Fibroblast of skin of left biceps (primary cell): ENCODE measurements at places on chromosomes 3 and 15.
A peak's percentile ranks its signal among the peaks of the same experiment; 100 is the strongest.

DNA sequence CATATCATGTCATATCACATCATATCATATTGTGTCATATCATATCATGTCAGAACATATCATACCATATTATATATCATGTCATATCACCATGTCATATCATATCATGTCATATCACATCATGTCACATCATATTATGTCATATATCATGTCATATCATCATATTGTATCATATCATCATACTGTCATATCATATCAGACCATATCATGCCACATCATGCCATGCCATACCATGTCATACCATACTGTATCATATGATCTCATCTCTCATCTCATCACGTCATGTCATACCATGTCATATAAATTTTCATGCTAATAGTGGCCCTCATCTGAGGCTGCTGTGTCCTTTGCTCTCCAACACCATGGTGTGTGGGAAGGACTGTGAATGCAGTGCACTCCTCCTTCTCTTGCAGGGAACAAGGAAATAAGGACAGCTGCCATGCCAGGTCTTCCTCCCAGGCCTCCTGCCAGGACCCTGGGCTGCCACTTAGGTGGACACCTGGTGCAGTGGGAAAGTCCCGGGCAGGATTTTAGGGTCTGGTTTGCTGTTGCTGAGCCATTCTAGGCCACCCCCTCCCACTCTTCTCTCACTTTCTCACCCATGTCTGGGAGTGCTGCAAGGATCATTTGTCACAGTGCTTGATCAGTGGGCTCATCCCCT is 72.4 kb upstream of the TRPM1 start:
- DNase-seq, result no peak

GRCh38 chr15:71632576-71633195 is 177.7 kb upstream of the NR2E3 start:
- DNase-seq, result no peak

GRCh38 chr3:15220056-15220455 is 14.0 kb downstream of the CAPN7 start:
- no peak for DNase-seq

- DNase-seq, result no peak
Observed at GRCh38 chr3:47713655-47714054, 68.0 kb downstream of the SMARCC1 start.

DNA sequence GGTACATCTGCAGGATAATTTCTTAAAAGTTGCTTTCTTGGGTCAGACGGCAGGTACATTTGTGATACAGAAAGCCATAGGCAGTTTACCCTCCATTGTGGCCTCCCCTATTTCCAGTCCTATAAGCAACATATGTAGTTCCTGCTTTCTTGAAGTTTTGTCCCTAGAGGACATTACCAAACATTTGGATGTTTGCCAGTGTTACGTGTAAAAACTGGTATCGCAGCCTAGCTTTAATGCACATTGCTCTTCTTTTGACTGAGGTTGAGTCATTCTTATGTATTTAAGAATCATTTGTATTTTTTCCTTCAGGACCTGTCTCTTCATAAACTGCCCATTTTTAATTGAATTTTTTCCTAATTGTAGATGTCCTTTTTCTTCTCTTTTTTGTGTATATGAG is 114.3 kb downstream of the DIPK2A start:
- DNase-seq, result peak; percentile 28

- DNase-seq, result no peak
Observed at GRCh38 chr15:86183596-86184491, 104.2 kb downstream of the AGBL1 start.

DNA sequence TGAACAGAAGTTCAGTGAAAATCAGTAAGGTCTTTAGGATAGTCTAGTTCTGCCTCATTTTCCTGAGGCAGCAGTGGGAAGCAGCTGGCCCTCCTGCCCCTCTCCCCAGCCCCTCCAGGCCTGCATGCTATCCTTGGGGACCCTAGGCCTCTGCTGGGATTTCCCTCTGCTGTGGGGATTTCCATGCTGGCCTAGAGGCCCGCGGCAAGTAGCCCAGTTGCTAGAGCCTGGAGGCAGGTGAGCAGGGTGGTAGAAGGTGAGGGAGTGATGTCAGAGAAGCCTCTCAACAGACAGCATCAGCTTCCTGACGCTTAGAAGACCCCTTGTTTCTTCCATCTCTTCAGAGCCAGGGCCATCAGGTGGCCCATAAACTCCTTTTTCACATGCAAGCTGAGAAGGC is 305.8 kb upstream of the THBS1 start:
- no peak for DNase-seq

DNA sequence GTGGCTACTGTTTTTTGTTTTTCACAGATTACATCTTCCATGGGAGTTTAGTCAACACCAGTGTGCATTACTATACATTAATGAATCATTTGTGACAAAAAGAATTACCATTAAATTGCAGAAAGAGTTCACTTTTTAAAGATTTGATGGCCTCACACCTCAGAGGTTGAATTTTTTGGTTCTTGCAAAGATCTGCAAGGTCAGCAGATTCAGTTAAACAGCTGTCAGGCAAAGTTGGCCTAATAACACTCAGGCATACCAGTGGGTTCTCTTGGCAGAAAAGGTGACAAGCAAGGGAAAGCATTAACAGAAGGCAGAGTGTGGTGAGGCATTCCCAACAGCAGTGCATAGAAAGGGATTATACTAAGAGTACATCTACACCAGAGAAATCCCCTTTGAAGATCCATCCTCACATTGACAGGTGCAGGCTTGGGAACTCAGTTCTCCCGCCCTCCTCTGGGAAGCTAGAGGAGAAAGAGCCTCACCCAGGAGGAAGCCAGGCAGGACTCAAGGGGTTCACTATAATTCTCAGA is 24.3 kb upstream of the PTX3 start:
- no peak for DNase-seq

DNA sequence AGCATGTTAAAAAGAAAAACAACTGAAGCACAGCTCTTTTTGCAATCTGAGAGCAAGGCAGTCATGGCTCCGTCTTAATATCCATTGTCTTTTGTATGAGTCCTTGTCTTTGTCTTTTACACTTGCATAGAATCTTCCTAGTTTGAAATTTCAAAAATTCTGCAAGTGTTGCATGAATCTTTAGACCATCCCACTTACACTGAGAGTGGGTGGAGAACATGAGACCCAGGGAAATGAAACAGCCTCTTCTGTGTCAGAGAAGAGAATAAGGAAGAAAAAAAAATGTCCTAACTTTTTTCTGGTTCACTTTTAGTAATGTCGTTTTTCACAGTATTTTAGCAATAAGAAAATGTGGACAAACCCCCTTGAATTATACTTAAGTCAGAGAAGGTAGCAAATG is 12.1 kb upstream of the DCLK3 start:
- no peak for DNase-seq

GRCh38 chr3:43319376-43319775 is 33.0 kb downstream of the SNRK start:
- DNase-seq, result no peak

- DNase-seq, result no peak
Observed at GRCh38 chr3:134340982-134341365, 33.3 kb downstream of the AMOTL2 start.

DNA sequence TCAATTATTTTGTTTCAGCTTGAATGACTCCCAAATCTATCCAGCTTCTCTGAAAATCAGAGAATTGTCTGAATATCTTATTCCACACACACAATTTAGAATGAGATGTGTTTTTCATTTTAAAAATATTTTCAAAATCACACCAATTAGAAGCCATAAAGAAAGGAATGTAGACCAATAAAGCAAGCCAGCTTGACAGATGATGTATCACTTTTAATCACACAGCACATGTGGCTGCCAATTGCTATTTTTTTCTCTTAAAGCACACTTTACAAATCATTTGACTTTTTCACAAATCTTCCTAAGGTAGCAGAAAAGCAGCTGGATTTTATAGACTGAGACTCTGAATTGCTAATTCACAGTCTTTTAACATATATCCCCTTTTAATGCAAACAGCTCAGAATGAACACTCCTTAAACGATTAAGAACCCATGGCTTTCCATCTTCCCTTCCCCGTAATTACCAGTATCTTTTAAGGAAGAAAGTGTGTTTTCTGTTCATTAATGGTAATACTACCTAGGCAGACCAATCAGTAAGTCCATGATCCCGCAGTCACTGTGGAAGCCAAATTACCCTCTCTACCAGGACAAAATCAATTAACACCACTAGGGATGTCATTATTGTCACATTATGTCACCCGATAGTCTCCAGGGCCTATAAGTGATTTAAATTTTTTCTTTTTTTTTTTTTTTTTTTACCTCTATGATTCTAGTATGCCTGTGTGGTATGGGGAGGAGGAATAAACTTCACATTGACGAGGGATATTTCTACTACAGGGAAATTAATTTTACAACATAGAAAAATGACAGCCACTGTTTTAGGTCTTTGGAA is 250.0 kb upstream of the VEPH1 start:
- peak; percentile 55 for DNase-seq

DNA sequence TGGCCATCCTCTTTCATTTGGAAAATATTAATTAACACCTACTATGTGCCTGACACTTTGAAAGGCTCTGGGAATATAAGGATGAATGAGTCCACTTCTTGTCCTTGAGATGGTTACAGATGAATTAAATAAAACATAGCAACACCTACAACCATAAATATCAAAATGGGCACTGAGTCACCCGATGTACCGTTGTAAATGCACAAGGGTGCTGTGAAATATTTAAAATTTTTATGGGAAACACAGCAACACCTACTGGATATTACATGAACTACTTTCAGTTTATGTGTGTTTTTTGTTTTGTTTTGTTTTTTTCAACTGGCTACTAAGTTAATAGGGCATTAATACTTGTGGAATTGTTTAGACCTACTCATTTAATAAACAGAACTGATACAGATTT is 239.0 kb upstream of the NAALADL2 start:
- DNase-seq, result no peak

GRCh38 chr15:59686389-59686788 is 2.7 kb downstream of the BNIP2 start:
- DNase-seq, result no peak

- DNase-seq, result no peak
Observed at GRCh38 chr15:85704066-85704465, 90.7 kb downstream of the KLHL25 start.

GRCh38 chr15:63678393-63678792 is 81.2 kb downstream of the FBXL22 start:
- DNase-seq, result no peak

DNA sequence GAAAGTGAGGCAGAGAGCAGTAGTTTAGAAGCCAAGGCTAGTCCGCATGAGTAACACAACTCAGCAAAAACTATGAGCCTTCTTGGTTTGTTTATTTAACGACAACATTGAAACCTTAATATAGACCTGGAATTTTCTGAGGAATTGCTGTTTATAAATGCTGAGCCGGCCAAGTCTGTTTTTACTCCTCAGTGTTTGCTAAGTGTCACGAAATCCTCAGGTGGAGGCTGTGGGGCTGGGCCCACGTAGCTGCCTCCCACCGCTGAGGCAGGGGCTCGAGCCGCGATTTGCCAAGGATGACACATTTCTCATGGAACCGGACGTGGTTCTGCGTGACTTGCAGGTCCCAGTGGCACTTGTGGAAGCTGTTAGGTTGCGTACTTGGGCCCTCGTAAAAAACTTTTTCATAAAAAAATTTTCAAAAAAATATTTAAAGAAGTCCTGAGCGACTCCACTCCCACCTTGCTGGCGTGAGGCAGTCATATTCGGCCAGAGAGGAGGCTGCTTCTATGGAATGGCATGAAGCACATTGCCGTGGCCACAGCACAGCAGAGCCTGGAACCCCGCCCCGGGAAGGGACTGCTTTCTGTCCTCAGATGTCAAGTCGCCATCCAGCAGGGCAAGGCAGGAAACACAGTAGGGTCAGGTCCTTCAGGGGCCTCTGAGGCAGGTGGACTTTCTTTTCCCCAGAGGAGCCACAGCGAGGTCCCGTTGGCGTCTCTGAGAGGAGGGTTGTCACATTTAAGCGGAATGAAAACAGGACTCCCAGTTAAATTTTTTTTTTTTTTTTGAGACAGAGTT is 64.8 kb upstream of the PCSK6 start:
- no peak for DNase-seq

DNA sequence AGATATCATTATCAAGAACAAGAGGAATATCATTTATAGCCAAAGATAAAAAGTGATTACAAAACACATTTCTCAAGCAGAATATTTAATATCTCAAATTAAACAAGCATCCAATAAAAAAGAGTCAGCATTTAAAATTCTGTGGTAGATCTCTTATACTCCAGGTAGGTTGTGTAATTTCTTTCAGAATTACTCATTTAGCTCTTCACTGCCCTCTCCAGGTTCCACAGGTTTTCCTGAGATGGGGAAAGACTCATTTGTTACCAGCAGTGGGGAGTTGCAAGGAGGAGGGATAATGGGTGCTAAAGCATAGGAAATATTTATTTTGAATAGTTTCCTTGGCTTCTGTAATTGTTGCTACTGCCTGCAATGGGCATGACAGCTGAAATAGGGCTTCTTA is 83.1 kb upstream of the RASGRP1 start:
- DNase-seq, result no peak

DNA sequence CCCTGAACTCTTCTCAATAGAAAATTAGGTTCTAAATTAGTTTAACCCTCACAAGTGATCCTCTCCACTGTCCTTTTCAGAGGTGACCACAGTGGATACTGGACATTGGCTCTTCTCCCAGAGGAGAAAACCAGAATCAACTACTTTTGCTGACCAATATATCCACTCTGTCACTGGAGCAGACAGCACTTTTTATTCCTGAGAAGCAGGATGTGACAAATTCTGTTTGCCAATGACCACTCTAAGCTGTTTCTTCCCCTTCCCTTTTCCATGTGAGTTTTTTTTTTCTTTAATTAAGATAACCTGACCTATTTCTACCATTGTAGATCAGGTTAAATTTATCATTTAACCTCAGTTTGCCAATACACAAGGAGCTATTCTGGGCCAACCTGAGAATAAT is 79.7 kb upstream of the ZNF280D start:
- no peak for DNase-seq

DNA sequence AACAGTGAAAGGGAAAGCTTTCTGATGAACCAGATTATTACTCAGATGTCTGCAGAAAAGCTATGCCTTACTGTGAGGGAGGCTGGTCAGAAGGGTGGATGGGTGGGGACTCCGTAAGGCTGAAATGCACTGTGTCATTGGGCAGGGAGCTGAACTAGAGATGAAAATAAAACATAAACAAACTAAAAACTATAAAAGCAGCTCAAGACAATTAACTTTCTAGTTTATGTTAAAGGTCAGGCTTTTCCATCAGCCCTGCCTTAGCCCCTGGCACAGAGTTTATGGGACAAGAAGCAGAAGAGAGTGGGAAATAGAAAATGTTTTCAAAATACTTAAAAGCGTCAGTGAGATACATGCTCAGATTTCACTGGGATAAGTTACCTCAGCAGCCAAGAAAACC is 310.0 kb upstream of the UBE2E2 start:
- no peak for DNase-seq

DNA sequence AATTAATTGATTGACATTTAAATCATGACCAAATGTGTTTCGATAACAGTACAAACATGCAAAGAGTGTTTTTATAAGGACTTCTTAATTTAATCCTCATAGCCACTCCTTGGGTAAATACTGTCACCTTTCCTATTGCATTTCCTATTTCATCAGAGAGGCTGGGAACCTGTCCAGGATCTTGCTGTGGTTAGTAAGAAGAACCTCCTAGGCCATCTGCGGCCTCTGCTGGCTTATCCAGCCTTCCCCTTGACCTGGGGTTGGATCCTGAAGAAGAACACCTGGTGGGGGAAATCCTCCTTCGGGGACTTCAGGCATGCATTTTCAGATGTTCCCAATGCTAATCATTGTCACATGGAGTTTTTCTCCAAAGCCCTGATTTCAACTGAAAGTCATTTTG is 25.5 kb downstream of the GLDN start:
- peak; percentile 17 for DNase-seq

GRCh38 chr3:4994823-4995499 is 15.7 kb downstream of the BHLHE40 start:
- DNase-seq, result no peak

GRCh38 chr15:74122403-74123130 is 7.8 kb upstream of the ISLR2 start:
- no peak for DNase-seq
